ENCODE measurements at places on chromosomes 11 and 22.

- no peak for DNase-seq
Measured at GRCh38 chr11:26916805-26917204, 77.1 kb upstream of the FIBIN start.

DNA sequence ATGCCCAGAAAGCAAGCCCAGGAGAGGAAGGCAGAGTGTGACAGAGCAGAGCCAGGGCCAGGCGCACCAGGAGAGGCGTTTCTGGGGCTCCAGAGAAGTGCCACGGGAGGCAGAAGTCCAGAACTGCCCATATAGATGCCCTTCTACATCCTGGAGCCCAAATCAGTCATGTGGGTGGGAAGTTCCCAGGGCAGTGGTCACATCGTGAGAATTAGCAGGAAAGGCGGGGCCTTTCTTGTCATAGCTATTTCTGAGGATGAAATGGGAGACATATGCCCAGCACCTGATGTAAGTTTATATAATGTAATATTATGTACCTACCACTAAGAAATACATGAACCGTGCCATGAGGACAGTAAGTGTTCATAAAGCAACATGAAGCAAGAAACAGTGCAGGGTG lies 13.1 kb downstream of the ZDHHC24 start:
- DNase-seq: no peak

GRCh38 chr11:67438158-67438902 lies 848 bp upstream of the PTPRCAP start:
- DNase-seq: no peak

- DNase-seq: no peak
Measured at GRCh38 chr11:71331631-71332030, 79.3 kb upstream of the SHANK2 start.

DNA sequence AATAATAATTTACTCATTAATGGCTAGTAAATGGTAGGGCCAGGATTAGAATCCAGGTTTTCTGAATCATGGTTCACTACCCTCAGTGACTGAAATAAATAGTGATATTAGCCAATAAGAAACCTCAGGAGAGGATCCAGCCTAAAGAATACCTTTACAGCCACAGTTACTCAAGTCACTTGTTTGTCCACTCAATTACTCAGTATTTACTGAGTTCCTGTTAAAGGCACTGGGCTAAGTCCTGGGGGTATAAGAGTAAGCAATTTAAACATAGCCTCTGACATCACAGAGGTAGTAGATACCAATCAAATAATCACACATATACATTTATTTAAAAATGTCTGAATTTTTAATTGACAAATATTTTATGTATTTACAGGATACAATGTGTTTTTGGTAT lies 56.8 kb upstream of the GAB2 start:
- DNase-seq: no peak

- DNase-seq: no peak
Measured at GRCh38 chr11:11626128-11626527, 4.3 kb upstream of the GALNT18 start.

DNA sequence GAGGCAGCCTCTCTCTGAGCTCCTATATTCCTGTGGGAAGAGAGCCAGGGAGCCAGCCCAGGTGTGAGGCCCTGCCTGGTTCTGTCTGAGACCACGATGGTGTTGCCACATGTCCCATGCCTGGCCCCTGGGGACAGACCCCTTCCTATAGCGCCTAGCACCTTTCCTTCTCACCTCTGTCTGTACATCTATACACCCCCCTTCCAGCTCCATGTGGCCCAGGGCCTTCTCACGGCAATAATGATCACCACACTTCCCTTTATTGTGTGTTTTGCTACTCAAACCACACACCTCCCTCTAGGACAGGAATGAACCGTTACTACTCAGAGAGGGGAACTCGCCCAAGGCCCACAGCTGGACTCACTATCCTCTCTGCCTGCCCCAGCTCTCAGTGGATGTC lies 12.8 kb downstream of the CD82 start:
- DNase-seq: no peak

- no peak for DNase-seq
Measured at GRCh38 chr22:45090497-45090910, 73.2 kb upstream of the NUP50 start.

All from dermis microvascular lymphatic vessel endothelial cell (primary cell).